NB4 (cell line): ENCODE measurements at places on chromosomes 6 and 20.
A peak's percentile ranks its signal among the peaks of the same experiment; 100 is the strongest.

GRCh38 chr6:1593286-1593957 is 16.3 kb upstream of the FOXC1 start:
- no peak for DNase-seq

- DNase-seq: no peak
These were observed 11.5 kb upstream of the POPDC3 start for GRCh38 chr6:105191351-105191750.

- DNase-seq: no peak
These were observed 40.4 kb downstream of the GPLD1 start for GRCh38 chr6:24448828-24449525.

DNA sequence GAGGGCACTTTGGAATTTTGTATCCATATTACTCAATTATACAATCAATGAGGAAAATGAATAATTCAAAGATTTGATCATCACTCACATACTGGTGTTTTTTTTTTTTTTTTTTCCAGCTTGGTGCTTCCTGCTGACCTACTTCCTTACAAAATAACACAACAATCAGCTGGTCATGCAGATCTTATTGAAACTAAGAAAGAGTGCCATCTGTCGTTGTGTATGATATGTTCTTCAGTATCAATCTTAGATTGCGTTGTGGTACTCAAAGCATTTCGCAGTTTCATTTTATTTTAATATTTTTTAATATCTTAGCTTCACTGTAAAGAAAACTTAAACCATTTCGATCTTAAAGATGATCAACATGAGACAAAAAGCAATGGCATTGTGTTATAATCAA is 155.6 kb downstream of the OGFRL1 start:
- no peak for DNase-seq

DNA sequence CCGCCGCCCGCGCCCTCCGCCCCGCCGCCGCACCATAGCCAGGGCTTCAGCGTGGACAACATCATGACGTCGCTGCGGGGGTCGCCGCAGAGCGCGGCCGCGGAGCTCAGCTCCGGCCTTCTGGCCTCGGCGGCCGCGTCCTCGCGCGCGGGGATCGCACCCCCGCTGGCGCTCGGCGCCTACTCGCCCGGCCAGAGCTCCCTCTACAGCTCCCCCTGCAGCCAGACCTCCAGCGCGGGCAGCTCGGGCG is 1.5 kb downstream of the FOXC1 start:
- peak; percentile 68 for DNase-seq

GRCh38 chr20:38418509-38419204 is 16.5 kb downstream of the SNHG17 start:
- no peak for DNase-seq

DNA sequence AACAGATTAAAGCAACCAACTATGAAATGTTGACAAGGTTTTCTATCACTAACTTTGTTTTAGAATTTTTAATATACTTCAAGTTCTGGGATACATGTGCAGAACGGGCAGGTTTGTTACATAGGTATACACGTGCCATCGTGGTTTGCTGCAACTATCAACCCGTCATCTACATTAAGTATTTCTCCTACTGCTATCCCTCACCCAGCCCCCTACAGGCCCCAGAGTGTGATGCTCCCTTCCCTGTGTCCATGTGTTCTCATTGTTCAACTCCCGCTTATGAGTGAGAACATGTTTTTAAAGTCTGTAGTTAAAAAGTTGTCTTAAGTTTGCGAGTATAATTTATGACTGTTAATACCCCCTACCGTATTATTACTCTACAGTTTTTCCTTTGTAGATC is 844.3 kb upstream of the MANEA start:
- DNase-seq: no peak

DNA sequence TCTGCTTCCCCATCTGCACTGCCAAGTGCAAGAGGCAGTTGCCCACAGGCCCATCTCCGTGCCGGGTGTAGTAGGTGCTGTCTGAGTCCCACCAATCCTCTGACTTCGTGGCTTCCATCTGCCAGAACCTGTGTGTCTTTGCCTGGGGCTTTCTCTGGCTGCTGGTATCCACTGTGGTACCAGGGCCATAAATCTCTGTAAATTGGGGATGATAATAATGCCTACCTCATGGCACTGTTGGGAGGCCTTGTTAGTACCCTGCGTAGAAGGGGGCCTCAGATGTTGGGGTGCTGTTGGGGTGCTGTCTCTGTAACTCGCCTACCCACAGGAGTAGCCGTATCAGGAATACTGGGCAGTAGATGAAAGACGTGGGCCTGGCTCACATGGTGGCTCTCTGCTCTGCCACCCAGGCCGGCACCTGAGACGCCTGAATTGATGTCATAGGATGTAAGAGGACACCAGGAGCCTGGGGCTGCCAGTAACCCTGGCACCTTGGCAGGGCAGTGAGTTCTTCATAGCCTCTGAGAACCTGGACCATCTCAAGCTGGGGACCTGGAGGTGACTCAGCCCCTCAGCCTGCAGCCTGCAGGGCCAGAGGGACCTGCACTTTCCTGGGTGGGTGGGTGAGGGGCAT is 94.1 kb upstream of the RNF24 start:
- DNase-seq: no peak

GRCh38 chr6:145960918-145961589 is 3.1 kb downstream of the SHPRH start:
- DNase-seq: peak; percentile 14

GRCh38 chr20:21159658-21160380 is 33.9 kb downstream of the KIZ start:
- DNase-seq: peak; percentile 31
